ENCODE measurements at places on chromosomes 6 and 20.

- DNase-seq = no peak
These were observed 485.8 kb upstream of the CITED2 start for GRCh38 chr6:139860203-139860602.

GRCh38 chr20:47669927-47670890, 115.1 kb downstream of the SULF2 start:
- DNase-seq = no peak

- no peak for DNase-seq
These were observed 450.2 kb downstream of the CDH26 start for GRCh38 chr20:60408435-60408834.

DNA sequence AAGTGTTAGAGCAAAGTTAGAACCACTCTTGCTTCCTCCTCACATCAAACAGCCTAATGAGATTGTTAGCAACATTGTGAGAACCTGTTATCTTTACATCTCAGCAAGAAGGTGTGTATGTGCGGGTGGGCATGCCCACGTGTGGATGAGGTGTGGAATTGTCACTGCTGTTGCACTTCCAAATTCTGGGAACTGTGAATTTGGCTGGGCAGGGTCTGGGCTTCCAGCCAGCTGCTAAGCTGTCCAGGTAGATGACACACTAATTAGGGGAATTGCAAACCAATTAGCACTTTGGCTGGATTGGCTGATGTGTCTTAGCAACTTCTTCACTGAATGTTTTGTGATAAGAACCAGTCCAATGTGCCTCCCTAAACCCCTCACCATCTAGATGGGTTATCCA, 848.2 kb downstream of the DHX35 start:
- no peak for DNase-seq

DNA sequence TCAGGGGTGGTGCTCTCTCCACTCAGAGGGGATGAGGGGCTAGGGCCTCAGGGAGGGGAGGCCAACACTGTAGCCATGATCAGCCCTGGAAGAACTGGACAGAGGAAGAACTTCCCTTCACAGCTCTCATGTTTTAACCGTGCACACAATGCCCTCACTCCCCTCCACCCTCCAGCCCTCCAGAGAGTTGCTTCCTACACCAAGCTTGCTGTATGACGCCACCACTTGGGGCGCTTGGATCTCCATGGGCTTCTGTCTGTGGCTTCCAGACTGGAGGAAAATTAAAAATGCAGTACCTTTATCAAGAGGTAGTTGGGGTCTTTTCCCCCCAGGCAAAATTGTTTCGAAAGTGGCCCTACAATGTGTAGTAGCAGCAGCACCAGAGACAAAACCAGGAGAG, 48.4 kb downstream of the ARHGAP40 start:
- DNase-seq = no peak

DNA sequence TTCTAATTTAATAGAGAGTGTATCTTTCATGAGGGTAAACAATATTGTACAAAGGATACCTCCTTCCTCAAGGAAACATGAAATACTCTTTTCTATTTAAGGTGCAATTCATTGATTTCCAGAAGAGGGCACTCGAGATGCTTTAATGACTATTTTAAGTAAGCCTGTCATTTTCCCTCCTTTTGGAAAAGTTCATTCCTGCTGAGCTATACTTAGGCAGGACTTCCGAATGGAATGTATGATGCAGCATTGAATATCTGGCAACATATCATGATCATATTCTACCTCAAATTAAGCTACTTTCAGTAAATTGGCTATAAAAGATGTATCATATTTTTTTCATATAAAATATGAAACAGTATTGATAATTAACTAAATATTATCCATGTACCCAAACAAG, 5.0 kb downstream of the DST start:
- DNase-seq = no peak

- DNase-seq = peak; percentile 32
These were observed 1.2 kb upstream of the CD24 start for GRCh38 chr6:106975738-106976064.

- peak; percentile 11 for DNase-seq
These were observed 22.7 kb upstream of the ZNF184 start for GRCh38 chr6:27495386-27496135.

DNA sequence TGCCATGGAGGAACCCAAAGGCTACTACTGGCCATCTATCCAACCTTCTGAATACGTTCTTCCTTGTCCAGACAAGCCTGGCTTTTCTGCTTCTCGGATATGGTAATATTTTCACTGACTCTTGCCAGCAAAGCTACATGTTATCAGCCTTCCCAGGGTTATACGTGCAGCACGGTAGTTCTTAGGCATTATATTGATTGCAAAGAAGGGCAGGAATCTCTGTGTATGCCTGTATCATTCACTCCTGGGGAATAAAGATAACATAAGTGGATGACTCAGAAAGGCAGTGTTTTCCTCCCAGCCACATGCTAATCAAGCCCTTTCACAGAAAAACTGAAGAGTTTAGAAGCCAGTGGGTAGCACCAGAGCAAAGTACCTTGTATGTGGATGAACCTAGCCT, 98.7 kb downstream of the ADGRG6 start:
- no peak for DNase-seq

DNA sequence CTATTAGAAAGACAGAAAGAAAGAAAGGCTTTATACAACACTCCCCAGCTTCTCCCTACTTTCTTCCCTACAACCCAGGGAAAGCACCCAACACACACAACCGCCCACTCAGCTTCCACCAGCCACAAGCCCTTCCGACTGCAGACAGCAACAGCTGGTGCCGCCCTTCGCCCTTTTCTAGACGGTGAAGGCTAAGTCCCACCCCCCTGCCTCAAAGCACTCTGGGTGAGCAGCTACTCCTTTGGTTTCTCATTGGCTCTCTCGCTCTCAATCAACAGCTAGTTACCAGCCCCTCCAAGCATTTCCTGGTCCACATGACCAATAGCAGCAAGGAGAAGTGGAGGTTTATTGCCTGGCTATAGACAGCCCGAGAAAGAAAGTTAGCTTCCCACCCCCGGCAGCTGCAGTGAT, 230.1 kb upstream of the MOCS1 start:
- DNase-seq = no peak

- DNase-seq = no peak
These were observed 21.3 kb upstream of the BEND6 start for GRCh38 chr6:56933650-56934049.

- DNase-seq = no peak
These were observed 148.0 kb downstream of the DHX35 start for GRCh38 chr20:39109933-39110818.

DNA sequence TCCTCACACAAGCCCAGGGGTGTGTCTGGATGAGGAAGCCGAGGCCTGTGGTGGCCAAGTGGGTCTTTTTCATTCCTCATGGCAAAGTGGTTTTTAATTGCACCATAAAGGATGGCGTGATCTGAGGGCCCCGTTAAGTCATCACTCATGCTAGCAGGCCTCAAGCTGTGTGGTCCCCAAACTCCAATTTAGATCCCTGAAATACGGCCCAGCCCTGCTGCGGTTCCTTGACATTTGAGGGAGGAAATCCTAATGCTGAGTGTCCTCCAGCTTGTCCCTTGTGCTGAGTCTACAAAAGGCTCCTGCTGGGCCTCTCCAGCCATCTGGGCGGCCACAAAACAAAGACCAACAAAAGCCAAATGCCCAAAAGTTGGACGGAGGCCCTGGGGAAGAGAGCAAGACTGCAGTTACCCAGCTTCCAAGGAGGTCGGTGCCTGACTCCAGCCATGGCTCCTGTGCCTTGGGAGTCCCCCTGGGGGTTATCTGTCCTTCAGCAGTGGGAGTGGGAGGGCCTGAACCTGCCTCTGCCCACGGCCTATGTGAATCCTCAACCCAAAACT, 162.3 kb upstream of the PDE10A start:
- no peak for DNase-seq

GRCh38 chr6:25660512-25660911, 8.5 kb downstream of the SCGN start:
- peak; percentile 14 for DNase-seq

GRCh38 chr6:143843677-143843999, 500 bp downstream of the LTV1 start:
- no peak for DNase-seq

GRCh38 chr6:24524805-24525204, 30.0 kb downstream of the ALDH5A1 start:
- DNase-seq = no peak

- peak; percentile 69 for DNase-seq
These were observed 54.4 kb upstream of the ZNF337 start for GRCh38 chr20:25750765-25751696.

- no peak for DNase-seq
These were observed 35.8 kb upstream of the IFNGR1 start for GRCh38 chr6:137254966-137255365.

DNA sequence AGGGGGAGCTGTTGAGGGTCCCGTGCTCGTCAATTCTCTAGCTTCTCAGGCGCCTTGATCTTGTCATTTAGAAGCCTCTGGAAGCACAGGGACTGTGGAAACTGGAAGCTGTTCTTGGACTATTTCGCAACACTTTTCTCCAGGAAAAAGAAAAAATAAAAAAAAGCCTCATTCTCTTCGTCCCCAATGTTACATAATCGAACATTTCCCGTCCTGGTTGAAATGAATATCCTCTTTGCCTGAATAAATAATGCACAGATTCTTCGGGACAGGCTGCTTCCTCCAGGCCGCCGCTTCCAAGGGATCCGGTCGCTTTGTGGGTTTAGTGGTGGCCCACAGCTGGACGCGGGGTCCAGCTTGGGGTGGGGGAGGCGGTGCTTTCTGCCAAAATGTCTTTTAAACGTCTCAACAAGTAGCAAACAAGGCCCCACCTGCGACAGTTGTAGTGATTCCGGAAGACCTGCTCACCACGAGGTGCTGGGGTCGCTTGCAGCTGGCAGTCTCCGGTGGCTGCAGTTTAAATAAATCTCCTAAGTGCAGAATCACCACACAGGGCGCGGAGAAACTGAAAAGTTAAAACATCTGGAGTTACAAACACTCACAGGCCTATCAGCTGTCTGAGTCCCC, 125.9 kb upstream of the ESR1 start:
- no peak for DNase-seq

GRCh38 chr20:6756693-6757595, 10.5 kb upstream of the BMP2 start:
- DNase-seq = no peak

GRCh38 chr6:64186592-64186991, 551.0 kb downstream of the PHF3 start:
- DNase-seq = no peak

All from HuH-7.5 (cell line).